GM04504 (cell line): ENCODE measurements at places on chromosomes 1 and 21.

DNA sequence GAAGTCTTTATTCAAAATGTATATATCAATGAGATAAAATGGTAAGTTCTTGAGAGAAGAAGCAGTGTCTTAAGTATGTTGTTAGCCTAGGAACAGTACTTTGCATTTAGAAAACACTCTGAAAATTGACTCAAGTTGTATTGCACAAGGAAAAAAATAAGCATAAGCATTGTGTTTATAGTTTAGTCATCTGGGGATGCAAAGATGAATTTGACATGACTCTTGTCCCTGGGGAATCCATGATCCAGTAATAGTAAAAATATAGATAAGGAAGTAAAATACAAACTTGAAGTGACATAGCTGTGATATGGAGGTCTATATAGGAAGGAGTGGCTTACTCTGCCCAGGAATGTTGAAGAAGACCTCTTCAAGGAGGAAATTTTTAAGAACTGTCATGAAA lies 185.0 kb upstream of the PTBP2 start:
- DNase-seq: no peak

DNA sequence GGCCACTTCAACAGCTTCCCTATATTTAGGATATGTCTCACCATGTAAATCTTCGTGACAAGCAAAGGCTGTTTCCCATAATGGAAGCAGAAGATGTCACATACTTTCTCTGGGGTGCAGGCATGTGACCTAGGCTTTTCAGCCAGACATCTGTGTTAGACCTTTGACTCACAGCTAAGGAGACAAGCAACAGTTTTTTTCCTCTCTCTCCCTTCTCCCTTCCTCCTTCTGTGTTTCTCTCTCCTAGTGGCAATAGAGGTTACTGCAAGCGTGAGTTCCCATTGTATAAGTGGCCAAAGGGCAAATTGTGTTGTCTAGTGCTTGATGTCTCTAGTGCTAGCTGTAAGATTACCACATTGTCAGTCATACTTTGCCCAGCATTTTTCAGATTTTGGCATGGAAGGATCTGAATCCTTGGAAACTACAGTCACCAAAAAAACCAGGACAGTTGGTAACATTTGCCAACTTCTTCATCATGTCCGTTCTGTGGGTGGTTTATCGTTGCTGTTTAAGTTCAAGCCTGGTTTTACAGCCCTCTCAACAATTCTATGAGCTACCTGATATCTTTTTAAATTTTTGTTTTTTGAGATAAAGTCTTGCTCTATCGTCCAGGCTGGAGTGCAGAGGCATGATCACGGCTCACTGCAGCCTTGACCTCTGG lies 44.4 kb upstream of the RABGAP1L start:
- DNase-seq: peak; percentile 24

GRCh38 chr1:214557952-214558735 lies 6.7 kb upstream of the PTPN14 start:
- DNase-seq: peak; percentile 88

DNA sequence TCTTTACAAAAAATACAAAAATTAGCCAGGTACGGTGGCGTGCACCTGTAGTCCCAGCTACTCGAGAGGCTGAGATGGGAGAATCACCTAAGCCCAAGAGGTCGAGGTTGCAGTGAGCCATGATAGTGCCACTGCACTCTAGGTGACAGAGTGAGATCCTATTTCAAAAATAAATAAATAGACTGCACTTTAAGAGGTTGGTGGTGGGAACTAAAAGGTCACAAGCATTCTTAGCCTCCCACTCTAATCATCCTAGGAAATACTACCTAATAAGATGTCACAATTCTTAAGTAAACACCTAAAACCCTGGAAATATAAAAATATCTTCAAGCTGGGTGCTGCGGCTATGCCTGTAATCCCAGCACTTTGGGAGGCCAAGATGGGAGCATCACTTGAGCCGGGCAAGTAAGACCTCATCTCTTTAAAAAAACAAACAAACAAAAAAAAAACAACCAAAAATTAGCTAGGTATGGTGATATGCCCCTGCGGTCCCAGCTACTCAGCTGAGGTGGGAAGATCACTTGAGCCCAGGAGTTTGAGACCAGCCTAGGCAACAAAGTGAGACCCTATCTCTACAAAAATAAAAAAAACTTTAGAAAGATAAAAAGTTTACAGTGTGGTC lies 4.1 kb downstream of the DCAF8 start:
- no peak for DNase-seq

DNA sequence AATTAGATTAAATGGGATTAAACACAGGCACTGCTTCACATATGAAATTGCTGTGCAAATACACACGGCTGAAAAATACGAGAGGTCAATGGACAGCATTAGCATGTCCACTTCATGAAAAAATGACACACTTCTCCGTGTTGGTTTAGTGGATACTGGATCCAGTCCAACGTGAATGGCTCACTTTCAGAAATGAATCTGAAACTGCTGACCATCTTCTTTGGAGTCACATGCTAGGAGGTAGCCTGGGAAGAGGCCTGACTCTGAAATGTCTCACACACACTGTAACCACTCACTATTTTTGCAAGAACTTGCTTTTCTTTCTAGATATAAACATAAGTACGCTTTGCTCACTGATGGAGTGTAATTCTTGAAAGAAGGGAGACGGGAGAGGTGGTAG lies 127.3 kb downstream of the HLCS start:
- no peak for DNase-seq

DNA sequence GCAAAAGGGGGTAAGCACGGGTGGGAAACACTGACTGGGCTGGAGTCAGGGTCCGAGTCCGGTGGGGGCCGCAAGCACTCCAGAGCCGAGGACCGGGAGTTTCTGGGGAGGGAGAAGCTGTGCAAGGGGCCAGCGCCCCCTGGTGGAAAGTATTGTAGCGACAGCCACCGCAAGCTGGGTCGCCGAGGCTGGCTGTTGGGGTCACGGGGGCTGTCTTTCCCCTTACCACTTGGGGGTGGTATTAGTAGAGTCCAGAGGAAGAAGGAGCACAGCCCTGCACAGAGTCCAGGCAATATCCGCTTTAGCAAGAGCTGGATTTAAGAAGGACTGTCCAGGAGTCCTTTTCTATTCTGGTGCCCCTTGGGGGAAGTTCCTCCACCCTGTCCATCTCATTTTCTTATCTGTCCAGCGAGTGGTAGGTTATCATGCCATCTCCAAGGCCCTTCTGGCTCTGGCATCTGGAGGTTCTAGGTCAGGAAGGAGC lies 17.9 kb upstream of the ETV3 start:
- no peak for DNase-seq

GRCh38 chr21:25639551-25640201 lies 618 bp downstream of the JAM2 start:
- DNase-seq: no peak

DNA sequence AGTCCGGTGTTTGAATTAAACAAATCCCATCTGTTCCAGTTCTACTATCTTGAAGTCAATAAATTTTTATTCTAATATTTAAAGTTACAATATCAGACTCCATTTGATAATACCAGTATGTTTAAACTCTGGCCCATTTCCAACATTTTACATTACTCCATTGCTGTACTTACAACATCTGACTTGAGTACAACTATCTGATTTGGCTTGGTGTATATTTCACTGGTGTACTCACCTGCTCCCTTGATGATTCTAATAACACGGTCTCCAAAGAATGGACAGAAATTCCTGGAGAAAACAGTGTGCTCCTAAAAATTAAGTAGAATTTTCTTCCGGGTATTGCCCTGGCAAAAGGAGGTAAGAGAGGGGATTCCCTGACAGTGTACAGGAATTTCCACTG lies 680.5 kb upstream of the ADAMTS5 start:
- DNase-seq: no peak

- DNase-seq: no peak
Measured at GRCh38 chr1:191498318-191498717, 659.9 kb upstream of the RGS18 start.
